ENCODE measurements at places on chromosomes 1 and 21.
A peak's percentile ranks its signal among the peaks of the same experiment; 100 is the strongest.

DNA sequence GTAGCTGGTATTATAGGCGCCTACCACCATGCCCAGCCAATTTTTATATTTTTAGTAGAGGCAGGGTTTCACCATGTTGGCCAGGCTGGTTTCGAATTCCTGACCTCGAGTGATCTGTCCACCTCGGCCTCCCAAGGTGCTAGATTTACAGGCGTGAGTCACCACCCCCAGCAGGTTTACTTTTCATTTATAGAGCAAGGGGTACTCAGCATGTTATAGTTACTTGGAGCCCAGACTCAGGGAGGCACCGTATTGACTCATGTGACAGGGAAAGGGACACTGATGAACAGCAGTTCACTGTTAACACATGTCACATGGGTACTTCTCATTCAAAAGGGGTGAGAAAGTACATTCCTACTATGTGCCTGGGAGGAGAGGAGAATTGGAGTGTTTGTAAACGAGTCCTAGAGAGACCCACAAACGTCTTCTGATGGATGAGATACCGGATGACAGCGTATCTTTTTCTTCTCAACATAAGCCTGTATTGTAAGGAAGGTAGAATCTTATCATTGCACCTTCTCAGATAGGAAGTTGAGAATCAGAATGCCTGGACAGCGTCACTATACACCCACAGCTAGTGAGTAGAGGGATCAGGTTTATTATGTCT, 510.0 kb downstream of the USP25 start:
- no peak for DNase-seq

DNA sequence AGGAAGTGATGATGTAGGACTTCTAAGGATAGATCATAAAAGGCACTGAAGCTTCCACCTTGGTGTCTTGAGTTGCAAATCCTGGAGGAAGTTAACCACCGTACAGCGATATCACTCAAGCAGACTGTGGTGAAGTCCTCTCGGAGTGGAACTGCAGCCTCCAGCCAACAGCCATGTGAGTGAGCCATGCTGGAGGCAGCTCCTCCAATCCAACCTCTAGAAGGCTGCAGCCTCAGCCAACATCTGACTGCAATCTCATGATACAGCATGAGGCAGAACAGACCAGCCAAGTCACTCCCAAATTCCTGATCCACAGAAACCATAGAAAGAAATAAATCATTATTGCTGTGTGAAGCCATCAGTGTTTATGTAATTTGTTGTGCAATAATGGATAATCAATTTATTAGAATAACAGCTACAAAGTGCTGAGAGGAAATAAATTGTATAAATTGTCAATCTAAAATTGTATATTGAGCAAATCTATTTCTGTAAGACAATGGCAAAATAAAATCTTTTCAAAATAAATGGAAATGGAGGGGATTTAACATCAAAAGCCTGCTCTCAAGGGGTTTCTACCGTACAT, 65.0 kb downstream of the PRSS38 start:
- DNase-seq, result no peak

- no peak for DNase-seq
Observed at GRCh38 chr1:51574796-51575195, 42.1 kb upstream of the OSBPL9 start.

DNA sequence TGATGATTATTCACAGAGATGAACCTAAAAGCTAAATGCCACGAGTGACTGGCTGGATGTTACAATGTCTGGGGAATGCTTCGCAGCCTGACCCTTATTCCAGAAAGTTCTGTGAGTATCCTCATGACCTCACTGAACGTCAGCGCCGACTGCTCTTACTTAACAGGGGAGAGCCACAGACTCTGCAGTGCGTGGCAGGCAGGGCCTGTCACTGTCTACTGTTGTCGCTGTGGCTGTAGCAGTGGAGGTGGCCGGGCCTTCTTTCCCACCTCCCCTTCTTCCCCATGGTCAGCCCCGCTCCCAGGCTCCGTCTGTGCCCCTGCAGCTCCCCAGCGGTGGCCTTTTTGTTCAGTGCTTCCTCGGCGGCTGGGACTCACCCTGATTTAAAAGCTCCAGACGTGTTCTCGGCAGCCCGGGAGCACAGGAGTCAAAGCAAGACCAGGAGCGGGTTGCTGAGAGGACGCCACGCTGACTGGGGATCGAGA, 52.2 kb upstream of the TARBP1 start:
- no peak for DNase-seq

GRCh38 chr1:188241629-188242028, 1412.9 kb downstream of the PLA2G4A start:
- DNase-seq, result no peak

GRCh38 chr1:24939675-24940193, 9.7 kb upstream of the RUNX3 start:
- no peak for DNase-seq

DNA sequence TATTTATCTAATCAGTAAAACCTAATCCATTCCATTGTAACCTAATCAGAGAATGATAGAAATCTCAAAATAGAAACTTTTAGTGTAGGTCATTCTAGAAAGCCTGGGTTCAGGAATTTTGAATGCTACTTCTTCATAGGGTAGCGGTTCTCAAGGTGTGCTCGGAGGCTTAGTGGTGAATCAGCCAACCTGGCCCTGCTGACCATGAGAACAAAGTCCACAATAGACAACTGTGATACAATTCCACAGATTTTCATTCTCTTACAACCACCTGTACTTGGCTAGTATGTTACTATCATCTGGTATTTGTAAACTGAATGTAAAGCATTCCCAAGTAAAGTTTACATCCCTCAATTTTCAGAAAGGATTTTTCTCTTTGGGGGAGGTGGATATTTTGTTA, 7.5 kb upstream of the PUM1 start:
- no peak for DNase-seq

DNA sequence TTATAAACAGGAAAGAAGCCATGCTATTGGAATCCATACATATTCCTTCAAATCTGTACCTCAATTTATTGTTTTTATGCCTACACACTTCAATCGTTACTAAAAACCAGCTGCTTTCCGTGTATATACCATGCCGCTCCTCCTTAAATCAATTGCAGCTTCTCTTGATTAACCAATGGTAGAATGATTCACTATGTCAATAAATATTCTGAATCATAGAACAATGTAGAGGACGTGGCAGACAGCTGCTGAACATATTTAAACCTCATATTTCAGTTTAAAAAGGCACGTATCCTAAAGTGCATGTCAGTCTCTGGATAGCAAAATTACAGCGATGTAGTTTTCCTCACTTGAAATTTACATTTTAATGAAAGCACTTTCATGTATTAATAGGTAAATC, 100.4 kb downstream of the MRPL39 start:
- peak; percentile 64 for DNase-seq

GRCh38 chr1:41102653-41103052, 81.1 kb upstream of the SLFNL1 start:
- DNase-seq, result no peak

DNA sequence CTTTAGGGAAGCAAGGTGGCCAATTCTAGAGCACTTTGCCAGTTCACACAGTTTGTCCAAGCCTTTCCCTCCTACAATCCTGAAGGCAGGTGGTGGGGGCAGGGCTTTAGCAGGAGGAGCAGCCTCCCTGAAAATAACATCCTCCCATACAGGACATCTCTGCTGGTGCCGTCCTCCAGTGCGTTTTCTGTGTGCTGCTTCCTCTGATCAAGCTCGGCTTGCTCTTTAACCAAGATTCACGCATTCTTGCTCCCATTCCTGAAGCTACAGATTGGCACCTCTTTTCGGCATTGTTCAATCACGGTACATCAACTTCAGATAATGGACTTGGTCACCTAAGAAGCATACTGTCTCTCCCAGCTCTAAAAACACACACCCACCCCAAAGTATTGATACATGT, 7.5 kb upstream of the DPT start:
- DNase-seq, result no peak

GRCh38 chr1:116253566-116254382, 119.3 kb upstream of the ATP1A1 start:
- DNase-seq, result no peak

DNA sequence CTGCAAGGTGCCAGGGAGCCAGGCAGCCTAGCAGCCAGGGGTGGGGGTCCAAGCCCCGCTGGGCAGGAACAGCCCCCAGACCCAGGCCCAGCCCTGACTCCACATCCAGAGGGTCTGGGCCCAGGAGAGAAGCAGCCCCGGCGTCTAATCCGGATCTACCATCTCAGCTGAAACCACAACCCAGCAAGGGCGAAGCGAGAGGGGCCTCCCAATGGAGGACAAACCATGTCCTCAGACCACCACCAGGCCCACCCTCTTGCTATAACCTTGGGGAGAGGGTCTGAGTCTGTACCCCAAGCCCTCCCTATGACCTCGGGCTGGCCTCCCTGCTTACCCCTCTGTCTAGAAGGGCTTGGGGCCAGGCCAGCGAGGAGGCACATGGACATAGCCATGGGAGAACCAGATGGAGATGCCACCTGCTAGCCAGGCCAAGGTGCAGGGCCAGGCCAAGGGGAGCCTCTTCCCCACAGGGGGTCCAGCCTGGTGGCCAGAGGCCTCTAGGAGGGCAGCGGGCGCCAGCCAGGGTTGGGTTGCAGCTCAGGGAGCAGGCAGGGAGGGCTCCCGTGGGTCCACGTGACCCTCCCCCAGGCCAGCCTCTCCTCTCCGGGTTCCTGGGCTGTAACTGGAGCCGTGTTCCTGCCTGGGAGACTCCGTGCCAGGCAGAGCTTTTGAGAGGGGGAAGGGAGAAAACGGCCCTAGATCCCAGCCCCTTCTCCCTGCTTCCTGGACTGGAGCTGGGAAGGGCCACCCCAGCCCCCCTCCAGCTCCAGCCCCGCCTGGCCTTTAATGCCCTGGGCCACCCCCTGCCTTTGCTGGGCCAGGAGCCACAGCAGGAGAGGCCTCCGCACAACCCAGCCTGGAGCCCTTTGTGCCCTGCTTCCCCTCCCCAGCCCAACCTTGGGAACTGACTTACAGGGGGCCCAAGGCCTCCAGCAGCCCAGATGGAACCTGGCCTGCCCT, 2.5 kb downstream of the WNT9A start:
- DNase-seq, result no peak

DNA sequence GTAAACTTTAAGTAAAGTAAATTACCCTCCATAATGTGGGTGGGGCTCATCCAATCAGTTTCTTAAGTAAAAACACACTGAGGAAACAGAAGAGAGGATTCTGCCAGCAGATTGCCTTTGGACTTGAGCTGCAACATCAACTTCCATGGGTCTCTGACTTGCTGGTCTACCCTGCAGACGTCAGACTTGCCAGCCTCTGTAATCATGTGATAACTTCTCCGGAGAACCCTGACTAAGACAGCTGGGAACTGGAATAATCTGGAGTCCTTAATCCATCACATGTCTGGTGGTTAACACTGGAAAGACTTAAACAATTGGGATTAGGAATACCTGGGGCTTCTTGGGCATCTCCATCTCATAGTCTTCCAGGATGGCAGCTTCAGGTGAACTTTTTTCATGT, 13.2 kb upstream of the CEP350 start:
- DNase-seq, result no peak

DNA sequence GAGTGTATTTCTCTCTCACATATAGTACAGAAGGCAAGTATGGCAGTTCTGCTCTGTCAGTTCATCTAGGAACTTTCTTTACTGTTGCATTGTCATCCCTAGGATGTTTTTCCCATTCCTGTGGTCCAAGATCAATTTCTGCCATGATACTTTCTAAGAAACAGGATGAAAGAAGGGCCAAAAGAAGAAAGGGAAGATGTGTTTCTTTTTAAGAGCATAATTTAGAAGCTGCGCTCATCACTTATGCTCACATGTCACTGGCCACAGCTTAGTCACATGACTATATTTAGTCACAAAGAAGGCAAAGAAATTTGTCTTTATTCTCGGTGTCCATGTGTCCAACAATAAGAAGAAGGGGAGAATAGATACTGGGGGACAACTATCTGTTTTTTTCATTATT, 7.0 kb upstream of the MAST2 start:
- DNase-seq, result no peak

- DNase-seq, result no peak
Observed at GRCh38 chr21:29650523-29651022, 289.2 kb downstream of the GRIK1 start.

GRCh38 chr21:44487831-44488230, 32.5 kb downstream of the LRRC3 start:
- DNase-seq, result no peak

- DNase-seq, result no peak
Observed at GRCh38 chr21:25942135-25942534, 207.4 kb downstream of the GABPA start.

DNA sequence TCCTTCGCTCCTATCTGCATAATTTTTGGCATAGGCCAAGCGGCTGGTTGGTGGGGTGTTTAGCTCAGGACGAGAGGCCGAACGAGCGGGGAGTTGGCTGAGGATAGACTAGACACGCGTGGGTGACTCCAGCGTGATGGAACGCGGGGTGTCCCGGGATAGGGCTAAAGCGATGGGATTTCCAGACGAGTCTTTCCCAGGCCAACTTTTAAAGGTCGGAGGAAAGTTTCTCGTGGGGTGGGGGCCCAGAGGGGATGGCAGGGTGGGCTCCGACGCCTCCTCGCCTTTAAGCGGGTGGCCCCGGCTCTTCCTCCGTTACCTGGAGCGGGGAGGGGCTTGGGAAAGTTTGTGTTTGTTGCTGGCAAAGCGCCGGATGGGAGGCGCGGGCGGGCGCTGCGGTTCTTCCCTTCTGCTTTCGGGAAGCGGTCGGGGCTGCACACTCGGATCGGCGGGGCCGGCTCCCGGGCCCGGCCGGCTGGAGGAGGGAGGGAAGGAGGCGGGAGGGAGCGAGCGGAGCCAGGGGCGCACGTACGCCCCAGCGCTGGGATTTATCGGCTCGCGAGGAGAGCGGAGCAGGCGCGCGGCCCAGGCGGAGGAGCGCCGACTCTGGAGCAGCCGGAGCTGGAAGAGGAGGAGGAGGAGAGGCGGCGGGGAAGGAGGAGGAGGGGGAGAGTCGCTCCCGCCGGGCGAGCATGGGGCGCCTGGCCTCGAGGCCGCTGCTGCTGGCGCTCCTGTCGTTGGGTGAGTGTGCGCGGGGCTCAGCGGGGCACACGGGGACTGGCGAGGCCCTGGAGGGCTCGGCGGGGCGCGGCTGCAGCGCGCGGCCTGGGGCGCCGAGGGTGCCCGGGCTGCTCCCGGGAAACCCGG, at the start of gene PTGFRN:
PTGFRN (plus strand) TSS at position 405 of the 867 bp plus-strand sequence; CDS start at position 693, 288 bp downstream.
- DNase-seq, result peak; percentile 17

DNA sequence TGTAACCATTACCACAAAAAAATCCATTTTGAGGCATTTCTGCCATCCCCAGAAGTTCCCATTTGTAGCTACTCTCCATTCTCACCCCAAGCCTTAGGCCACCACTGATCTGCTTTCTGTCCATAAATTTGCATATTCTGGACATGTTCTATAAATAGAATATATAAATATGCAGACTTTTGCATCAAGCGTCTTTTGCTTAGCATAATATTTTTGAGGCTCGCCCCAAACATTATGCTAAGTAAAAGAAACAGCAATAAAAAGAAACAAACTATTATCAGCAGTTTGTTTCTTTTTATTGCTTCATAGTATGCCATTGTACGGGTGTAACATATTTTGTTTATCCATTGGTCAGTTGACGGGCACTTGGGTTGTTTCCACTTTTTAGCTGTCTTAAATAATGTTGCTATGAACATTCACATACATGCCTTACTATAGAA, 7.9 kb downstream of the TFAP2E start:
- DNase-seq, result no peak

All from SHP77 treated with DMSO at 0.1 percent for 48 hours (cell line).